ENCODE measurements at places on chromosomes 11 and 22. TPM values are rescaled to one million over a fixed set of nuclear protein-coding genes. Genes with fewer than 3 reads are reported as not detected.

The SLCO2B1 gene
- 14.3 TPM for total RNA-seq

The KDM4E gene
- total RNA-seq = not detected

The OTOG gene
- not detected for total RNA-seq

The NLRP10 gene
- not detected for total RNA-seq

The OR52E8 gene
- not detected for total RNA-seq

The MYOD1 gene
- total RNA-seq = not detected

The POU2AF2 gene
- total RNA-seq = not detected

The PHOX2A gene
- total RNA-seq = not detected

The SPTBN2 gene
- 1.7 TPM for total RNA-seq

The CALCA gene
- total RNA-seq = 0.51 TPM

The SCGB1A1 gene
- total RNA-seq = not detected

The GPR137 gene
- 37.7 TPM for total RNA-seq

The FJX1 gene
- 3.6 TPM for total RNA-seq

The SPDYC gene
- total RNA-seq = not detected

Measured in cardiac septum (tissue), 1 donor.